ENCODE measurements at places on chromosomes 5 and 9.
A peak's percentile ranks its signal among the peaks of the same experiment; 100 is the strongest.

GRCh38 chr5:114419067-114419388 is 57.2 kb downstream of the KCNN2 start:
- DNase-seq = no peak

GRCh38 chr9:80437825-80438224 is 866.1 kb downstream of the TLE4 start:
- no peak for DNase-seq

DNA sequence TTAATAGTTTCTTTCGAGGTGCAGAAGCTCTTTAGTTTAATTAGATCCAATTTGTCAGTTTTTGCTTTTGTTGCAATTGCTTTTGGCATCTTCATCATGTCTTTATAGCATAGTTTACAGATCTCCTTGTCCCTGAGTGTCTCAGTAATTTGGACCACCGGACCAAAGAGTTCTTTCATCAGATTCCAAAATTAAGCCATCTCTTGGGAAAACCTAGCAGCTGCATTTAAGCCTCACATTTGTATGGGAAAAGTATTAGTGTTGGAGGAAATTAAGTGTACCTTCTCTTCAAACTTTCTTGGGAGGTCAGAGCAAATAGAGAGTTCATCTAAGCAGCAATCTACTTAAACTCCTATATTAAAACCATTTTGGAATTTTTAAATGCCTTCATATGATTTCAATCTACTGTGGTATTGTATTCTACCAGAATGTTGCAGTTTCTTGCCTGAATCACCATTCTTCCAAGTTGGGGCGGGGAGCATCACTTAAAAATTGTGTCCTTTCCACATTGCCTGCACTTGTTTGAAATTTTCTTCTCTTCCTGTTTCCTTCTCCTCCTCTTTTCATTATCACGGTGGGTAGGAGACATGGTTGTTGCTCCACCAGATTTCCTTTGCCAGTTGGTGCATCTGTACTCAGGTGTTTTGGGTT is 97.3 kb upstream of the DAB2 start:
- DNase-seq = no peak

- DNase-seq = peak; percentile 29
Measured at GRCh38 chr9:37034938-37035647, 1.0 kb upstream of the PAX5 start.

- no peak for DNase-seq
Measured at GRCh38 chr9:101093620-101094019, 65.1 kb downstream of the PLPPR1 start.

Data from frontal cortex (tissue), 4 donors.